Activated naive CD8-positive, alpha-beta T cell treated with anti-CD3 and anti-CD28 coated beads for 36 hours (primary cell): ENCODE measurements at places on chromosomes 5 and 9.

DNA sequence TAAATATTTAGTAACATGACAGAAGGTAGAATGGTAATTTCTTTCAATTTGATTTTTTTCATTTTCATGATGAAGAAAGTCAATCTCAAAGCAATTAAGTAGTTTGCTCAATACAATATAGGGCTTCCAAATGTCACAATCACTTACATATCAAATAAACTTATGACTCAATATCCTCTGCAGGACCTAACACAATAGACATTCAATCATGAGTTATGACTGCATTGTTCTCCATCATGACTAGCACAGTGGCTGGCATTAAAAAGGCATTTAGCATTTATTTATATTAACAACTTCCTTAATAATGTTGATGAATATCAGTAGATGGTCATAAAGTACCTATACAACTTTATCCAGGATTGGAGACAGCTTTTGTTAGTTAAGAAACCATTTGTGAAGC, 1499.6 kb downstream of the EFNA5 start:
- DNase-seq = no peak

- DNase-seq = no peak
These were observed 28.1 kb downstream of the NIPBL start for GRCh38 chr5:36904677-36905076.

DNA sequence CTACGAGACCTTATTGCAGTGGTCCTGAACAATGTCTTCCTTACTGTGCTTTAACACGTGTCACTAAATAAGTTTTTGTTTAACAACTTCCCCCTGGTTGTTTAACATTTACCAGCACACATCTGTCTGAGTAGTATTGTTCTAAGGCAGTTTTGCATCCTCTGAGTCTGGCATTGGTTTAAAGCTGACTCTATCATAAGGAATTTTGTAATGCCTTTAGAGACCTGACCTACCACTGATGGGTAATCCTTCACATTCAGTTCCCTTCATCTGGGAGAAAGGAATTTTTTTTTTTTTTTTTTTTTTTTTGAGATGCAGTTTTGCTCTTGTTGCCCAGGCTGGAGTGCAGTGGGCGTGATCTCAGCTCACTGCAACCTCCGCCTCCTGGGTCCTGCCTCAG, 20.0 kb upstream of the PCAT7 start:
- DNase-seq = no peak

DNA sequence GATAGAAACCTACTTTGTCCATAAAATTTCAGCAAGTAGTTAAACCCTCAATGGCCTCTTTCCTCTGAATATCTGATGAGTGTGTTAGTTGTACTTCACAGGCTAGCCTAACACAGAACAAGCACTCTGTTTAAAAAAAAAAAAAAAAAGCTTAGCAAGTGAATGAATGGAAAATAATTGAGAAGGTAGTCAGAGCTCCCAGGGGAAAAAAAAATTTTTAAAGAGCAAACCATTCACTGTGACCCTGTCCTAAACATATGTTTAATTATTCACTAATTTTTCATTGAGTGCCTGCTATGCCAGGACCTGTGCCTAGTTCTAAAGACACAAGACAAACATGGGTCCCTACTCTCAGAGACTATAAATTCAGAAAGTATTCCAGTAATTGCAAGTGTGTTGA, 69.3 kb downstream of the SH3RF2 start:
- no peak for DNase-seq

DNA sequence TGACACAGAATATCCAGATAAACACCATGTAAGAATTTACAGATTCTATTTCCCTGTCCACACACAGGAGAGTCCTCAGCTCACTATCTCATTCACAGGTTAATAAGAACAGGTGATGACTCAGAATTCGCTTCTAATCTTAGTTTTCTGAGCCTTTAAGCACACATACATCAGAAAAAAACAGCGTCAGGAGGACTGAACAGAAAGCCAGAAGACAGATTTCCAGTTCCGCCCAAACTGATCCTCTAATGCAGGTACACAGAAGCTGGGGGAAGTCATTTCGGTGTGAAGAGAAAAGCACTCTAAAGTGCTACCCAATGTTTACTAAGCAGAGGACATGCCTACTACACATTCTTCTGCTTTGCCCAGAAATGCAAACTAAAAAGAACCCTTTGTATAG, 1.6 kb downstream of the CEMIP2 start:
- no peak for DNase-seq

DNA sequence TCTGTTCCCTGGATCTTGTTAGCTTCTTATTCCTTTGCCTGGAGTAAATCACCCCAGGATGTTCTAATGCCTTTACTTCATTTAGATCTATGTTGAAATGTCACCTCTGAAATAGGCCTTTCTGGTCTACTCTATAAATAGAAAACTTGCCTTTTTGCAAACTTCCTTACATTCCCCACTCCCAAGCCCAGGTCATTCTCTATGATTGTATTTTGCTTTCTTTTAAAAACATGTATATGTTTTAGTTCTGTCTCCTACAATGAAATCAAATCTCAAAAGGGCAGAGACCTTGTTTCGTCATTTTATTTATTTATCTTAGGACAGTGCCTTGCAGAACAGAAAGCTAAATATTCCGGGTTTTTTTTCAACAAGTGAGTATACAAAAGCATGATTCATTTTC, 1657.7 kb upstream of the C9orf72 start:
- DNase-seq = no peak

DNA sequence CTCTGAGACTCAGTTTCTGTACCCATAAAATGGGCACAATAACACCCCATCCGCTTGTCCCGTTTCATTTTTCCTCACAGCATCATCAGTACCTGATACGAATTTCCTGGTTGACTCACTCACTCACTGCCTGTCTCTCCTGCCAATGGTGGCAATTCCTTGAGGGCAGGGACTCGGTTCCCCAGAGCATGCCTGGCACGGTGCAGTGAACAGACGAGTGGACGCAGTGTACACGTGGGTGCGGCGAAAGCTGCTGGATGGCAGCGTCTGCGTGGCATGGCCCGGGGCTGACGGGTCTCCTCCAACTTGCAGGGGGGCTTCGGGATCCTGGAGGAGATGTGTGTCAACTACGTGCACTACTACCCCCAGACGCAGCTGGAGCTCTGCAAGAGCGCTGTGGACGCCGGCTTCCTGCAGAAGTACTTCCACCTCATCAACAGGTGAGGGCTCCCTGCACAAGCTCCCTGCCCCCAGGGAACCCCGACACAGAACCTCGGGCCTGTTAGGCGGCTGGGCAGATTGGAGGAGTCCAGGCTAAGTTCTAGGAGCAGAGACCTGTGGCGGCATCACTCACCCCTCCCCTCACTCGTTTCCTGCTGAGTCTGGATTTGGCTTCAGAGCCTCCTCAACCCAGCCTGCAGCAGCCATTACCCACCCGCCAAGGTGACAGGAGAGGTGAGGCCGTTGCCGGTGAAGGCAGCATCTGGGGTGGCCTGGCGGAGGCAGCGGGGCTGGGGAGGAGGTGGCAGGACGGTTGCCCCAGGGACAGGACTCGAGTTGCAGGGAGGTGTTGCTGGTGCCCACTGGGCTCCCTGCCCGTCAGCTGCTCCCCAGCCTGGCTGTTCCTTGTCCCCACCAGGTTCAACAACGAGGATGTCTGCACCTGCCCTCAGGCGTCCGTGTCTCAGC, 20.3 kb downstream of the DBH start:
- peak; percentile 18 for DNase-seq

DNA sequence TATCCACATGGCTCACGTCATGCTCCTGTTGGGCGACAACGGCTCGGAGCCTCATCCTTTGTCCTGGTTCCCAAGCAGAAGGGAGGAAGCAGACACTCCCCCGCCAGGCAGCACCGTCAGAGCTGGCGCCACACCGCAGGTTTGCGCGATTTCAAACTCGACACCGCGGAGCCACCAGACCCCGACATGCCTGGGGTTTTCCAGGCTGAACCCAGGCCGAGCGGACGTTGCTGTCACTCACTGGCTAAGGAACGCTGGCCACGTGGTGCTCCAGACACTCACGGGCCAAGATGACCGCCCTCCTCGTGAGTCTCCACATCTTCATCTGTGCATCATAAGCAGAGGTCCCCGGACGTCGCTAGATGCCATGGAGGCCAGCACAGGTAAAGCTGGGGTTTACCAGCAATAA, 9.0 kb downstream of the TERT start:
- no peak for DNase-seq

DNA sequence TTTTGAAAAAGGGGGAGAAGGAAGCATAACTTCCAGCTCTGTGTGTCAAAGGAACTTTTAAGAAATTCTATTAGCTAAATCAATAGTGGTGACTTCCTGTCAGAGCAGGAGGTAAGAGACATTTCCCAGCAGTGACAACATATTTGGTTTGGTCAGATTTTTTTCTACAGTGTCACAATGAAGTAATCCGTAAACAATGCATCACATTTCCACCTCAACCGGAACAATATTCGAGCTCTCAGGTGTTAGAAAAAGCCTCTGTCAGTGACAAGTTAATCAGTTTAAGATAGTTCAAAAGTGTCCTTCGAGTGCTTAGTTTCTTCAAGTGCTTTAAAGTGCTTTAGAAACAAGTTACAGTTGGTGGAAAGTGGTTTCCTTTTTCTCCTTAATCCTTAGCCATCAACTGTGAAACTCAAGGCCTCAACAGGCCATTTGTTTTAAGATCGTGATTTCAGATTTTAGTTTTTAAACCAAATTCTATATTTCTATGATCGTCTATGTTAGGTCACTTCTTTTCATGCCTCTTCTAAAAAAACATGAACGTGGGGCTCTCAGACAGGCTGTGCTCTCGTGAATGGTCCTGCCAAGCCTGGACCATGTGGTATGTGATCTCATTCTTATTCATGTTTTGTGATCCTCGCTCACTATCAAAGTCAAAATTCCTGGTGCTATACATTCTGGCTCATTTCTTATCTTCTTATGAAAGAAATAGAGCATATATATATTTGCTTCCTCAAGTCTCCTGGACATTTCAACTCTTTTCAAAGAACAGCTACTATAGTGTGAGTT, 181.9 kb upstream of the HMHB1 start:
- no peak for DNase-seq

DNA sequence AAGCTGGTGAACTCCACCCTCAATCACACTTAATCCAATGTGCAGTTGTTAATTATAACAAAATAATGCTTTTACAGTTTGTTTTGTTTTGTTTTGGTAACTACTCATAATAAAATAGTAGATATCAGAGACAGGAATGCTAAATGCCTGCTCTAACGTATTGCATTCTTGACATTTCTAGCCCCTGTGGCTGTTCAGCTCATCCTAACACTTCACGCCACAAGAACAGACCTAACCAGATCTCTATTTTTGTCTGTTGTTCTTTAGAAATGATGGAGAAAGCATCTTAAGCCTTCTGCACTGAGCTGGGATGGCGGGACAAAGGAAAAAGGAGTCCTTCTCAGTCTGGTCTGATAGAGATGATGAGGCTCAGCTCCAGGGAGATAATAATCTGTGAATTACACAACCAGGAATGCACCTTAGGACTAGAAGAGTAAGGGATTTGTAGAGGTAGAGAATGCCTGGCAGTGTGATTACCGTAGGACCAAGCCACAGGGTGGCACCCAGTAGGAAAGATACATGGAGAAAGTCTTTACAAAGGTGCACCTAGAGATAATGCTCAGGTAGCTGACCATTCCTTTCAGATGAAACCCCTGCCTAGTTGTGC, 628.8 kb downstream of the PDE4D start:
- DNase-seq = no peak

GRCh38 chr5:978054-978453, 30.5 kb upstream of the NKD2 start:
- DNase-seq = no peak

GRCh38 chr5:55702598-55703345, 9.4 kb downstream of the SLC38A9 start:
- no peak for DNase-seq

DNA sequence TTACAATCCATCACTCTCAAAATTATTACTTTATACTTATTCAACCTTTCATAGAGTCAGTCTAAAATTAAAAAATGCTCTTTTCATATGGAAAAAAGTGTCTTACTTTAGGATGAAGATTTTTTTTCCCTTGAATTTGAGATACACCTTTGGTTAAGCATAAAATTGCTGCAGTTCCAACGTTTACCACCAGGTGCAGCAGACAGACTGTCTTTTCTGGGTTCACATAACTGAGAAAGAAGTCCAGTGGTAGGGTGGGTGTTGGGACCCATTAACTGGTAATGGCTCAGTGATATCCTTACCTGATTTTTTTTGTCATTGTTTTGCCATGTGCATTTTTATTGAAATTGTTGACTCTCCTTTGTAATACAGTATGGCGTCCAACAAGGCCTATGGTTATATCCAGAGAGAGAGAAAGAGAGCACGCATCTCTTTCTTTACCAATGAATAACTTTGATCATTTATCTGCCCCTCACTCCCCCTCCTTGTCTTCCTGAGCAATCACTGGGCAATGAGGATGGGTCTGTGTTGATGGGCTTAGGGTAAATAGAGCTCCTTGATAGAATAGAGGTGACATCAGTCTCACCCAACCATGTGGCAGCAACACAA, 98.4 kb downstream of the FBXL7 start:
- no peak for DNase-seq

DNA sequence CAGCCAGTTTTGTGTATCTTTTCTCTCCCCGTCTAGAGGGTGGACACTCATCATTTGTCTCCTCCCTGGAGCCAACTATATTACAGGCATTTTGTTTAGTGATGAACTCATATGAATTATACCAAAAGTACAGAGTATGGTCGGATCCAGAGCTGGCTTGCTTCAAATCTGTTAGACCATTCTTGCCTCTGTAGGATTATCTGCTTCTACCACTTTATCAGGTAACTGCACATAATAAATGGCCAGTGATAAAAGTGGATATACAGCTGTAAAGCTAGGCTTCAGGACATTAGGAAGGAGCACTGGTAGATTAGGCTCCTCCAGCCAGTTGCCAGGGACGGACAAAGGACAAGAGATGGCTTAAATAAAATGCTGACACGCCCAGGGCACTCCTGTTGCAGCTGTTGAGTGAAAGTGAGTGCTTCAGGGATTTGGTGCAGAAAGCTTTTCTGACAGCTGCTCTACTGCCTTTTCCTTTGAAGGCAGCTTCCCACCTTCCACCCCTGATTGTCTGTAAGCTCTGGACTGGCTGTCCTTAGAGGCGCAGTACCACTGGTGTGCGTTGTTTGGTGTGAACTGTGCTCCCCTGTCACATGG, 259.2 kb downstream of the PDZD2 start:
- DNase-seq = no peak

DNA sequence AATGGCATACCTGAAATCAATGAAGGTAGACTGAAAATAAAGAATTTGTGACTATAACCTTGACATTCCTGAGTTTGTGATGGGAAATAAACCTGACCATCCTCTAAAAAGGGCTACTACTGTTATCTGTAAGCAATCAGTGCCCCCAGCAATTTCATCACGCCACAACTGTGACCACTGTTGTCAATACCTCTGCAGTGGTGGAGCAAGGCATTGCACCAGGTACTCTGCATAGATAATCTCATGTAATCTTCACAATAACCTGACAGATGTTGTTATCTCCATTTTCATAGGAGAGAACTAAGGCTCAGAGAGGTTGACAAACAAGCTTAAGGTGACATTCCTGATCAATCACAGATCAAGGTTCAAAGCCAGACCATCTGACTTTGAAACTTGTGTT, 38.5 kb upstream of the FRRS1L start:
- DNase-seq = no peak

GRCh38 chr5:150789943-150790611, 11.5 kb downstream of the SMIM3 start:
- DNase-seq = peak; percentile 72

GRCh38 chr5:77086368-77086688, 757 bp downstream of the ZBED3 start:
- DNase-seq = no peak

- no peak for DNase-seq
These were observed 1621.2 kb downstream of the MAT2B start for GRCh38 chr5:165126598-165126997.
